Pons (tissue), 1 donor: ENCODE measurements at places on chromosomes 1 and 21.

- no peak for DNase-seq
Measured at GRCh38 chr1:200223613-200224012, 186.2 kb downstream of the ZNF281 start.

DNA sequence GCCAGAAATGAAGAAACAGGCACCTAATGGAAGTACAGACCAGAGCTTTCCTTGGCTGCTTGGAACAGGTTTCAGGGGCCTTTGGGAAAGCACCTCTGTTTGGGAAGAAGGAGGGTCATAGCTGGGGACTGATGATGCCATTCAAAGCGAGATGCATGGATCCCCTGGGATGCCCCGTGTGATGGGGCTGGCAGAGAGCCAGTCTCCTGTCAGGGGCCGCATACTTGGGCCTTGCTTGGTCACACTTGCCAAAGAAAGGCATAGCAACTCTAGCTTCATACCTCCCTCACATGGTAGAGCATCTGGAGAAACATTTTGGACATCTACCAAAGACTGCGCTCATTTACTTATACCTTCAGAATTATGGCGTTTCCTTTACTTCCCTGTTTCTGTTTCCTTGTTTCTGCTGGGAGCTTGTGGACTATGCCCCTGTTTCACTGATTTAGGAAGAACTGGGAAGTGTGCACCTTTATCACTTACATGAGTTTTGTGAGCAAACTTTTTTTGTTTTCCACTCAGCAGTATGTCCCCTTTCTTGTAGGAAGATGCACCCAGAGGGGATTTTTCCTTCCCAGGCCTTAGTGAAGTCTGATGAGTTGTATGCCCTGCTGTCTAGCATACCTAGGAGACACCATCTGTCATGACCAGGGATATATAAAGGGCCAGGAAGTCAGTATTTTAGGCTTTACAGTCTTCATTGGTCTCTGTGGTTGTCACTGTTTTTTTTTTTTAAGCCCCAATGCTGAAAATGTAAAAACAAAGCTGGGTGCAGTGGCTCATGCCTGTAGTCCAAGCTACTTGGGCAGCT is 19.8 kb upstream of the ST3GAL3 start:
- no peak for DNase-seq

- peak; percentile 58 for DNase-seq
Measured at GRCh38 chr1:227910511-227911153, 37.1 kb downstream of the WNT9A start.

GRCh38 chr1:37149296-37149695 is 115.0 kb upstream of the GRIK3 start:
- no peak for DNase-seq

GRCh38 chr21:42503711-42504110 is 7.7 kb upstream of the RSPH1 start:
- no peak for DNase-seq

DNA sequence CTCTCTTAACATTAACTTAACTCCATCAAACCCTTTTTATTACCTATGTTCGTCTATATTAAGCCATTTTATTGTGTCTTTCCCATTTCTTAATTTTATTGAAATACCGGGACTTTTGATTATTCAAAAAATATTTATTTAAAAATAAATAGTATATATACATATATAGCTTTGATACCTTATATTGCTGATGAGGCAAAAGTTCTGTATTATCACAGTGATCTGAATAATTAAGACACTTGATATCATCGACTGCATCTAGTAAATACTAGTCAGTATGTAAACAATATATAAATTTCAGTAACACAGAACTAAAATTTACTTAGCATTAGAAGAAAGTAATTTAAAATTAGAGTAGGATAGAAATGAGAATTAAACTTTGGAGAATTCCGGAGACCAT is 22.0 kb downstream of the TTLL7 start:
- DNase-seq, result no peak

DNA sequence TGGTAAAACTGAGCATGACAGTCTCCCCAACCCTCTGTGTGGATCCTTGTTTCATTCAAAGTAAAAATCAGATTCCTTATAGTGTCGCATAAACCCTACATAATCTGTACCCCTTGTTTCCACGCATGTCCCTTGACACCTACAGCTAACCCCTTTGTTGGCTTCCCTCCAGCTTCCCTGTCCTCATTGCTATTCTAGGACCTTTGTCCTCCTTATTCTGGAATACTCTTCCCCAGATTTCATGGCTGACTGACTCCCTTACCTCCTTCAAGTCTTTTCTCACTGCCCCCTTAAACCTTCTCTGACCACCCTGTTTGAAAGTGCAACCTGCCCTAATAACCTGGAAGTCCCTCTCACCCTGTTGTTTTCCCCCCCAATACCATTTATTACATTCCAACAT is 4.0 kb downstream of the RNF11 start:
- peak; percentile 31 for DNase-seq

DNA sequence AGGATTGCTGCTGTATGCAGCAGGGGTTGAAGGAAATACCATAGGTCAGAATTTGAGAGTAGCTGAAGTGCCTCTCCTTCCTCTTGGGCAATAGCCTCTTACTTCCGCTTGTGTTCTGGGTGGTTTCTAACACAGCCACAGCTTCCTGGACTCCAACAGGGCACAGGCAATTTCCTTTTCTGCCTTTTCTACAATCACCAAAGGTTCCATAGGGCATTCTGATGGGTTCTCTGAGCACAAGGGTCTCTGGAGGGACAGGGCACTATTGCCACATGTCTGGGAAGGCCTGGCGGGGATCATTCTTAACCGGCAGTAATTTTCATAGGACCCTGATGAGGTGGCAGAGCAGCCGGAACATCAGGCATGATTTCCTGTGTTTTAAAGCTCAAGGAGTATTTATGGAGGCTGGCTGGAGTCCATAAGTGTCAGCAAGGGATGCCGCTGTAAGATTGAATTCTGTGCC is 5.5 kb upstream of the AGTRAP start:
- peak; percentile 77 for DNase-seq

DNA sequence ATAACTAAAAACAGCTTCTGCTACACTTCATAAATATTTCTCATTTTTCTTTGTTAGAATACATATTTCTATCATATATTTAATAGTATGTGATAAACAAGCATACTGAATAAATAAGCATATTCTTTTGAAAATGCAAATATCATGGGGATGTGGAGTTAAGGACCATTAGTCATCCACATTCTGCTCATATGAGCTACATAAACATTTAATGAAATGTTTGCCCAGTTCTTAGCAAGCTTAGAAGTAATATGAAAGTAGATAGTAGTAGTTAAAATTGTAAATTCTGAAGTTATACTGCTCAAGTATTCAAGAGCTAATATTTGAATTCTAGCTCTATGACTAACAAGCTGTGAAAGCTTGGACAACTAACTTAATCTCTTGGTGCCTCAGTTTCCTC is 10.1 kb upstream of the GORAB start:
- DNase-seq, result no peak

DNA sequence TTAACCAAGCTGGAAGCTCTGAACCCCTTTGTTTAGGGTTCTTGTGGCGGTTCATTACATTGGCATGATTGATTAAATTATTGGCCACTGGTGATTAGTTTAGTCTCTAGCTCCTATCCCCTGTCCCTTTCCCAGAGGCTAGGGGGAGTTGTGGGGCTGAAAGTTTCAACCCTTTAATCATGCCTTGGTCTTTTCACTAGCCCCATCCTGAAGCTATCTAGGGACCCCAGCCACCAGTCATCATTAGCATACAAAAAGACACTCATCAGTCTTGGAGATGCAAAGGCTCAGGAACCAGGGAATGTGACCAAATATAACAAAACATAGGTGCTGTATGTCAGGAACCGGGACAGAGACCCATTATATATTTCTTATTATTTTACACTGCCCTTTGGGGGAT is 34.7 kb upstream of the SNX27 start:
- no peak for DNase-seq

GRCh38 chr1:100287162-100287561 is 21.1 kb downstream of the RTCA start:
- no peak for DNase-seq

DNA sequence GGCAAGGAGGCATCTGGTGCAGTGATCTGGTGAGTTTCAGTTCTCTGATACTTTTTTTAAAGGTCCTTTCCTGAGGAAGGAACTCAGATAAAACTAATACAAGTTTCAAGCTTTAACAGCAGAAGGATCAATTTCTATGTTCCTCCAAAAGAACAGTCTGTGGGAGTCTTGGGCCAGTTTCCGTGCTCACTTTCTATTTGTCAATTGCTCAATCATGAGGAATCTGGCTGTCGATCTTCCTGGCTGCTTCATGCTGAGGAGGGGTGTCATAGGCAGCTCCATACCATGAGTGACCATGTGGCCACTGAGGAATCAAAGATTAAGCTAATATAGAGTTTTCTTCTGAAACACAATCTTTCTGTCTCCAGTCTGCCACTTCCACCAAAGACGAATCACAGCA is 11.4 kb upstream of the TMEM125 start:
- no peak for DNase-seq

DNA sequence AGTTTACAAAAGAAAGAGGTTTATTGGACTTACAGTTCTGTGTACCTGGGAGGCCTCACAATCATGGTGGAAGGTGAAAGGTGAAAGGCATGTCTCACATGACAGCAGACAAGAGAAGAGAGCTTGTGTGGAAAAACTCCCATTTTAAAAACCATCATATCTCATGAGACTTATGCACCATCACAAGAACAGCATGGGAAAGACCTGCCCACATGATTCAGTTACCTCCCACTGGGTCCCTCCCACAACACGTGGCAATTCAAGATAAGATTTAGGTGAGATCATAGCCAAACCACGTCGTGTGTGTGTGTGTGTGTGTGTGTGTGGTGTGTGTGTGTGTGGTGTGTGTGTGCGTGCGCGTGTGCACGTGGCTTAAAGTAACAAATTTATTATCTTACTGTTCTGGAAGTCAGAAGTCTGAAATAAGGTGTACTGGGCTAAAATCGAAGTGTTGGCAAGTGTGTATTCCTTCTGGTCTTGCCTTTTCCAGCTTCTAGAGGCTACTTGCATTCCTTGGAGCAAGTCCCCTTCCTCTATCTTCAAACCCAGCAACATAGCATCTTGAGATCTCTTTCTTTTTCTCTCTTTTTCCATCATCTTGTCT is 48.1 kb upstream of the MPC2 start:
- DNase-seq, result no peak

DNA sequence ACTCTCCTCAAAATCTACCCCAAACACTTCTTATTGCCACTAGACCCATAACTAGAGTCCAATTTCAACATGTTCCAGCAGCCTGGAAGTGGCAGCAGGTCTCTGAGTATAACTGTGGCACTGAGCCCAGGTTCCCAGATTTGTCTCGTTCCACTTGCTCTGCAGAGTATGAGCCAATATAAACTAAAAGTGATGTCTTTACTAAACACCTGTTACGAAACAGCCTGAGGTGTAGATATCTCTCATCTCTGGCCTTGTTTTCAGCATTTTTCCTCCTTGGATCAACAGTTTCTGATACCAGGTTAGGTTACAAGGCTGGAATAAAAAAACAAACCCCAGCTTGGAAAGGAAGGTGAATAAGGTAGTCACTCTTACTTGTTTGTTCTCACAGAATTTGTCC is 25.2 kb upstream of the PRDX6 start:
- DNase-seq, result peak; percentile 20

- no peak for DNase-seq
Measured at GRCh38 chr21:41576013-41576615, 68.2 kb upstream of the TMPRSS2 start.

- DNase-seq, result no peak
Measured at GRCh38 chr21:14401217-14401616, 18.3 kb upstream of the HSPA13 start.

- DNase-seq, result no peak
Measured at GRCh38 chr1:197744979-197745378, 30.3 kb downstream of the DENND1B start.
